ENCODE measurements at places on chromosomes 3 and 15. TPM values are rescaled to one million over a fixed set of nuclear protein-coding genes. Genes with fewer than 3 reads are reported as not detected.

Gene RASGRP1
- total RNA-seq, result 0.31 TPM

Gene GNB4
- 13.7 TPM for total RNA-seq

Gene GOLGA6L9
- 3.0 TPM for total RNA-seq

Gene ZMYND10
- total RNA-seq, result 1.5 TPM

Gene BNC1
- 0.48 TPM for total RNA-seq

Gene TIPARP
- total RNA-seq, result 55.7 TPM

Gene TRPM1
- total RNA-seq, result not detected

Gene PLA2G4E
- not detected for total RNA-seq

Gene AVEN
- total RNA-seq, result 25.7 TPM

Gene TMCO5A
- total RNA-seq, result not detected

Gene WHAMM
- total RNA-seq, result 7.2 TPM

Gene GP9
- not detected for total RNA-seq

Gene GPR62
- not detected for total RNA-seq
